ENCODE measurements at places on chromosomes 13 and 19.

- peak; percentile 13 for DNase-seq
Observed at GRCh38 chr19:34393629-34394028, 10.6 kb upstream of the PDCD2L start.

- no peak for DNase-seq
Observed at GRCh38 chr19:3699741-3700241, 477 bp downstream of the PIP5K1C start.

- DNase-seq, result no peak
Observed at GRCh38 chr13:113643593-113643992, 14.4 kb downstream of the ATP4B start.

DNA sequence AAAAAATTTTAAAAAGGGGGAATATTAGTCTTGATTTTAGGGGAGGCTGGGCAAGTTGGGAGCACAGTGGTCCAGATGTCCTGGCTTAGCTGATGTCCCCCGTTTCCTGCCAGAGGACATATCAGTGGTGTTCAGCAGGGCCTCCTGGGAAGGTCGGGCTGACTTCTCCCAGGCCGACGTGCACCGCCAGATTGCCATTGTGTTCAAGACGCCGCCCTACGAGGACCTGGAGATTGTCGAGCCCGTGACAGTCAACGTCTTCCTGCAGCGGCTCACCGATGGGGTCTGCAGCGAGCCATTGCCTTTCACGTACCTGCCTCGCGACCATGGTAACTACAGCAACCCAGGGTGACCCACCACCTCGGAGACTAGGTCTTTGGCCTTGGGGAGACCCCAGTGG lies 6.4 kb upstream of the CLASRP start:
- no peak for DNase-seq

GRCh38 chr19:39125554-39126311 lies at the start of gene PAK4:
Gene PAK4 (plus strand): TSS chr19:39125786. CDS start chr19:39169554, 43,768 bp downstream.
- peak; percentile 88 for DNase-seq

- no peak for DNase-seq
Observed at GRCh38 chr19:7658219-7658686, 10.6 kb upstream of the RETN start.

DNA sequence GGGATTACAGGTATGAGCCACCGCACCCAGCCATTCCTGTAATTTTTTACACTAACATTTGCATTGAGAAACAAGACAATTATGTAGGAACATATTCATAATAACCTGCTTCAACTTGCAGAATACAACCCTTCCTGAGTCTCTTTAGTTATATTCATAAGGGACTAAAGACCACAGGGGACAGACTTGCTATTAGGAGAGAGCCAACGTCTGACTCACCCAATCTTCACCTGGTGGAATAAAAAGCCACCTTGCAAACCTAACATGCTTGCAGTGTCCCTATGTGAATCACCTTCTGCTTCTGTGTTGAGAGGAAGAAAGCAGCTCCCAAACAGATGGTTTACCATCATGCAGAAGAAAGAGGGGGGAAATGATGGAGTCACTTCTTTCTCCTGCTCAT lies 456.1 kb downstream of the PCDH9 start:
- no peak for DNase-seq

GRCh38 chr13:76035711-76036110 lies 399.6 kb downstream of the LMO7 start:
- no peak for DNase-seq

- no peak for DNase-seq
Observed at GRCh38 chr13:23377579-23377978, 55.9 kb downstream of the SACS start.

DNA sequence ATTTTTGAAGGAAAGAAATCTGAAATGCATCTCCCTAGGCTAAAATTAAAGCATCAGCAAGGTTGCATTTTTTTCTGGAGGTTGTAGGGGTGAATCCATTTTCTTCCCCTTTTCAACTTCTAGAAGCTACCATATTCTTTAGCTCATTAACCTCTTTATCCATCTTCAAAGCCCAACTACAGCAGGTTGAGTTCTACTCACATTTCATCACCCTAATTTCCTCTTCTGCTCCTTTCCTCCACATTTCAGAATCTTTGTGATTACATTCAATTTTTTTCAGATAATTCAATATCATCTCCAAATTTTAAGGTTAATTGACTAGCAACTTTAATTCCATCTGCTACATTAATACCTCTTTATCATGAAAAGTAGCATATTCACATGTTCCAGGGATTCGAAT lies 2655.7 kb upstream of the PCDH20 start:
- DNase-seq, result no peak

DNA sequence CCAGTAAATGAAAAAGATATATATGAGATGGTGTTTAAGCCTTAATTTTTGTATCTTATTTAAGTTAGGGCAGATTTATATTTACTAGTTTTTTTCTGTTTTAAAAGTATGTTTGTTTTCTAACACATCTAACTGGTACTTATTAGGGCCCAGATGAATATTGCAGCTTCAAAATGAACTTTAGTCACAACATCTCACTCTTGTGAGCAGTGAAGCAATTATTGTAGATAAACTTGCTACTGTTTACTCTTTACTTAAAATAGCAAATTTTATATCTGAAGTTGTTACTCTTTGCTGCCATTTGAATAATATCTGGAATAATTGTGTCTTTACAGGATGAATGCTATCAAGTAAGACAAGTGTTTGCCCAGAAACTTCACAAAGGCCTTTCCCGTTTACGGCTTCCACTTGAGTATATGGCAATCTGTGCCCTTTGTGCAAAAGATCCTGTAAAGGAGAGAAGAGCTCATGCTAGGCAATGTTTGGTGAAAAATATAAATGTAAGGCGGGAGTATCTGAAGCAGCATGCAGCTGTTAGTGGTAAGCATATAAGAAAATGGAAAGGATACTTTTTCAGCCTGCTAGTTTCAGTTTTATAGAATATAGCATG lies 166.8 kb downstream of the PDS5B start:
- DNase-seq, result no peak

- no peak for DNase-seq
Observed at GRCh38 chr13:96988441-96988840, 5.8 kb downstream of the OXGR1 start.

- DNase-seq, result no peak
Observed at GRCh38 chr13:42732073-42732472, 49.3 kb upstream of the FAM216B start.

- no peak for DNase-seq
Observed at GRCh38 chr19:51123381-51123800, 1.3 kb upstream of the SIGLEC9 start.

- DNase-seq, result no peak
Observed at GRCh38 chr13:100138859-100139491, 50.1 kb downstream of the PCCA start.

- DNase-seq, result no peak
Observed at GRCh38 chr13:77335543-77335942, 8.6 kb upstream of the MYCBP2 start.

DNA sequence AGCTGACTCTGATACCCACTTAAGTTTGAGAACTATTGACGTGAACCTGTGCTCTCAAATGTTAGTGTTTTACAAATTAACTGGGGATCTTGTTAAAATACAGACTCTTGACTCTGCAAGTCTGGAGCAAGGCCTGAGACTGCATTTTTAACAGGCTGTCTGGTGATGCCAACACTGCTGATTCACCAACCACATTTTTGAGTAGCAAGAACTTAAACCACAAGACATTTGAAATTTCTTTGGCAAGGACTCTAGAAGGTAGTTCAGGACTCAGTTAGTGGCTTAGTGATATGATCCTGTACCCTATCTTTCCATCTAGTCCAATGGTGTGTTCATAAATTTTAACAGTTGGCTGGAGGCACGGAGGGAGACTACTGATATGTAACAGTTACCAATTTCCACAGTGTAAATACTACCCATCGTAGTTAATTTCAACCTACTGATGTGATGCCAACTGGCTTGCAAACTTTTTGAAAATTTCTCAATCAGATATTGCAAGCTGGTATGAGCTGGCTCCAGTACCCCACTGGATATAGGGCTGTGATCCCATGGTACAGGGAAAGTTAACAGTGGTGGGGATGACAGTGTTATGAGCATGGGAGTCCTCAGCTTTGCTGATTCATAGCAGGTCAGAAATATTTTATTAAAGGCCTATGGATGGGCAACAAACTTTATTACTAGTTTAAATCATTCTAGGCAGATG lies 255.1 kb downstream of the TBC1D4 start:
- DNase-seq, result no peak

DNA sequence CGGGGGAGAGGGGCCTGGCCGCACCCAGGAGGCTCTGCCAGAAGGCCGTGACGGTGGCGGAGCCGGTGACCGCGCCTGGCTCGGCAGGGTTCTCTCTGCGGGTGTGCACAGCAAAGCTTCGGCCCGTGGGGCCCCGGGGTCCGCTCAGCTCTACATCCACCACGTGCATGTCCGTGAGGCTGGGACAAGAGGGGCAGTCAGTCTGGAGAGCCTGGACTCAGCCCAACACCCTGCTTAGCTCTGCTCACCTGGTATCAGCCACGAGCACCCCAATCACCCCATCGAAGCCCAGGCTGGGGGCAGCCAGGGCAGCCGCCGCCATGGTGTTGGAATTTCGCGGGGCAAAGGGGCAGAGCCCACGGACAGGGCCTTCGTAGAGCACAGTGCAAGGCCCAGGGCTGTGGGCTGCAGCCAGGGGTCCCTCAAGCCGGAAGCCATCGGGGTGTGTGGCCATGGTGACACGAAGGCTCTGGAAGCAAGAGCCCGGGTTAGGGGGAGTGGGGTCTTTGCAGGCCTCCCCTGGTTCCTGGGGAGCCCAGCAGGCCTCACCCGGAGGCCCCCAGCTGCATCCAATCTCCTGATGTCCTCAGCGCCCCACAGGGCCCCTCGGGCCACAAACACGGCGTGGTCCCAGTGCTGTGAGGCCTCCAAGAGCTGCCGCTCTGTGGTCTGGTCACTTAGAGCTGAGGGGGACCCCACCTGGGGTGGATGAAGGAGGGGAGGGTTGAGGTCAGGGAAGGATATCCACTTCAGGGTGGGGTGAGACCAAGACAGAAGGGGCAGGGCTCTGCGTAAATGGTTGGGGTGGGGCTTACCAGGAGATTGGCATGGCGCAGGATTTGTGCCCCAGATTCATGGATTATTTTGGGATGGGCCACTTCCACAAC lies 1.4 kb downstream of the ASPDH start:
- DNase-seq, result no peak

DNA sequence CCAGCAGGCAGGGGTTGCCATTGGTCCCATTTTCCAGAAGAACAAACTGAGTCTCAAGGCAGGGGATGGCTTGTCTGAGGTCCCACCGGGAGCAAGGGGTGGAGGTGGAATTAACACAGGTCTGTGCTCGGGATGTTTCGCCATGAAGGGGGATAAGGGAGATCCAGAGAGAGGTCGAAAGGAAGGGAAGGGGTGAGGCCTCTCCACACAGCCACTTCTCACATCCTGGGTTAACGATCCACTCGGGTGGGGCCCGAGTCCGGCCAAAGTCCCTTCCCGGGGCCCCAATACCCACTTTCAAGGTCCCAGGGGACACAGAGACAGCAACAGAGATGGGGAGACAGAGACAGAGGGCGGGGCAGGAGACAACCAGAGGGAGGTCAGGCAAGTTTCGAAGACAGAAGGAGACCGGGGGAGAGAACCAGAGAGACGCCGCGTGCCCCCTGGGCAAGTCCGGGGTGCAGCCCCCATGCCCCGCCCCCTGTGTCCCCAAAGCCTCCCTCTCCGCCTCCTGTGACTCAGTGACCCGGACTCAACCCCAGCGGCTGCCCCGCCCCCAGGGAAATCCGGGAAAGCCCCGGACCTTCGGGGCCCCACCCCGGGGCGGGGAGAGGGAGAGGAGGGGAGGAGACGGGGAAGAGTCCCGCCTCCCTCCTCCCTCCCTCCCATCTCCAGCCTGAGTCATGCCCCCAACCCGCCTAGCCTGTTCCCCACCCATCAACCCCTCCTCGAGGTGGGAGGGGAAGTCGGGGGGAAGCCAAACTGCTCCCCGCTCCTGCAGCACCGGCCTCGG lies 1.4 kb upstream of the BCL3 start:
- peak; percentile 26 for DNase-seq

DNA sequence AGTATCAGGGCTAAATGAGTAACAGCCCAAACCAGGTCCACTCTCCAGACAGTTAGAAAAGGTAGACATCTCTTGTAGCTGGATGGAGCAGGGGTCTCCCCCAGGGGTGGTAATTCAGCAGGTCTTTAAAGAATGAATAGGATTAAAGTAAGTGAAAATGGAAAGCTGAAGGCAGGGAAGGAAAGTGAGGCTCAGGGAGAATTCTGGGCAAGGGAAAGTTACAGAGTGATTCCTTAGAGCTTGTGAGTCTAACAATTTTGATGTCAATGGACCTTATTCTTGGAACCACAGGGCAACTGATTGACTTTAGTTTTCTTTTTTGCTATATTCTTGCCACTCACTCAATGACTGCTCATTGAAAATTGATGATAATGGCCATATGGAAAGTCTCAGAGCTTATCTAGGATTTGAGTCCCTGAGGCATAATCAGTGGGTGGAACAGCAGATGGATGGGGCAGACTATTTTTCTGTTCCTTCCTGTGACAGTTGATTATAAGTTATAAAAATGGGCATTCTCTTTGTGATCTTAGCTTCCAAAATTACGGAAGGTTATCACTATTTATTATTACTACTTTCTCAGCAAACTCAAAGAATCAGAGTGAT lies 76.9 kb downstream of the LRCH1 start:
- DNase-seq, result no peak

- no peak for DNase-seq
Observed at GRCh38 chr13:40992678-40993518, 26.2 kb downstream of the ELF1 start.

GRCh38 chr19:58150328-58150921 lies at the start of gene ZNF329:
Gene ZNF329 (minus strand): TSS chr19:58150789. CDS start chr19:58129503, 21,286 bp downstream.
- DNase-seq, result peak; percentile 67

GRCh38 chr19:2306971-2307370 lies 983 bp downstream of the LINGO3 start:
- no peak for DNase-seq

DNA sequence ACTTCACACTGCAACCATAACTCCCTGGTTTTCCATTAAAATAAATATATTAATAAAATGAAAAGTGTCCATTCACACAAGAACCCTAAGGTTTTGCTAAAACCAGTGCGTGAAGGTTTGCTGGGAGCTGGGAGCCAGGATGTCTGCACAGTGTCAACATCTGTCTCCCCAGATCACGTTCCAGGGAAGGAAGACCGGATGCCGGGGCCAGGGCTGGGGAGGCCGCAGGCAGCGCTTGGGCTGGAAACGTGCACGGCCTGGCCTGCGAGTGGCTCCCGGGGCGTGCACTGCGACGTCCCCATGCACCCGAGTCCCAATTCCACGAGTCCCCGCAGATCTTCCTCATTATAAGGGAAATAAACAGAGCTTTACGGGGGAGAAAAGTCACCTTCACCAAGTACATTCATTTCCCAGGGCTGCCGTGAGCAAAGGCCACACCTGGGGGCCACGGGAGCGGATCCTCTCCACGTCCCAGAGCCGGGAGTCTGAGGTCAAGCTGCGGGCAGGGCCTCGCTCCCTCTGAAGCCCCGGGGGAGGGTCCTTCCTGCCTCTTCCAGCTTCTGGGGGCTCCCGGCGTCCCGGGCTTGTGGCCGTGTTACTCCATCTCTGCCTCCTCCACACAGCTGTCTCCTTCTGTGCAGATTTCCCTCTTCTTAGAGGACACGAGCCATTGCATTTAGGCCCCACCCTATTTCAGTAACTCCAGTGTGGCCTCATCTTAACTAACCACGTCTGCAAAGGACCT lies 12.8 kb downstream of the SHC2 start:
- DNase-seq, result no peak

- no peak for DNase-seq
Observed at GRCh38 chr19:2294687-2295335, 12.8 kb upstream of the PEAK3 start.

Data from anterior cingulate cortex (tissue), 58 donors.